ENCODE measurements at places on chromosomes 3 and 15.

DNA sequence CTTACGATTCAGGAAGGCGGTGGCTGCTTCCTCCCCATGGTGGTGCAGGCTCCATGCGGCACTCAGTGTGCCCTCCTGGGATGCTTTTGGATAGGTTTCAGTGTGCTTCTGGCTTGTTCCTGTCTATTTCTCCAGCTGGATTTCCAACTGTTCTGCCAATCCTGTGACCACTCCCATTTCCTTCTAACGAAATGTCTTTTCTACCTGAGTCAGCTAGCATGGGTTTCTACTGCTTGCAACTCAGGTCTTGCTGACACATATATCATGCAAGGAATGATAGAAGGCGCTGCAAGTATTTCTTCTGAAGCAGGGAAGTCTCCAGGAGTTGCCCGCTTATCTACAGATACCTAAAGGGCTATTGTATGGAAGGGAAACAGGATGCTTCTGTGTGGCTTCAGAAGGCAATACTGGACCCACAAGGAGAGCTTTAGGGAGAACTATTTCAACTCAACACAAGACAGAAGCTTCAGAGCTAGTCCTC is 244.4 kb downstream of the OPA1 start:
- no peak for DNase-seq

DNA sequence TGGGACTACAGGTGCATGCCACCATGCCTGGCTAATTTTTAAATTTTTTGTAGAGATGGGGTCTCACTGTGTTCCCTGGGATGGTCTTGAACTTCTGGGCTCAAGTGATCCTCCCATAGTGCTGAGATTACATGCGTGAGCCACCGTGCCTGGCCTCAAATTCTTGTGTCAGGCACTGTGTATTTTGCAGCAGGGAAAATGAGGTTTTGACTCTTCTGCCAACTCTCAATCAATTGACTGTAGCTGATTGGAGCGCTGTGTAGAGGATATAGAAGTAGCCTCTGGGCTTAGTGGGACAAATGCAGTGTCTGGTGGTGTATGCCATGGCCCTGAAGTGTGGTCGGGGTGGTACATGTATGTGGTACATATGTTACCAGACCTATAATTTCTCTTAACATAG is 152.3 kb downstream of the FNDC3B start:
- no peak for DNase-seq

GRCh38 chr3:26171006-26171405 is 381.1 kb downstream of the OXSM start:
- DNase-seq, result no peak

GRCh38 chr15:89885611-89886010 is 8.2 kb downstream of the AP3S2 start:
- DNase-seq, result no peak

- peak; percentile 38 for DNase-seq
These were observed 73.6 kb upstream of the VGLL4 start for GRCh38 chr3:11717301-11717700.

DNA sequence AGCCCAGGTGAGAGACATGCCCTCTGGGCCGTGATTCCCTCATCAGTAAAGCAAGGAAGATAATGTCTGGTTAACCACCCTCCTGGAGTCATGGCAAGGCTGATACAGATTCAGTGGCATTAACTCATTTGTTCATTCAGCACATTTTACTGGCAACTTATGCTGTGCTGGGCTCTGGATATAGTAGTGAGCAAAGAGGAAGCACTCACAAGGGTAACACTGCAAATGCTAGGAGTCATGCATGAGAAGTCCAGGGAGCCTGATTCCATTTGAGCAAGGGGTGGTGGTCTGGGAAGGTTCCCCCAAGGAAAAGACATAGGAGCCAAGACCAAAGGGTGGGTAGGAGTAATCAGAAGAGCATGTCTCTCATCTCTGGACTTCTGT is 50.2 kb downstream of the SMAD3 start:
- DNase-seq, result no peak

- peak; percentile 68 for DNase-seq
These were observed 56.0 kb upstream of the LCTL start for GRCh38 chr15:66621491-66622467.

DNA sequence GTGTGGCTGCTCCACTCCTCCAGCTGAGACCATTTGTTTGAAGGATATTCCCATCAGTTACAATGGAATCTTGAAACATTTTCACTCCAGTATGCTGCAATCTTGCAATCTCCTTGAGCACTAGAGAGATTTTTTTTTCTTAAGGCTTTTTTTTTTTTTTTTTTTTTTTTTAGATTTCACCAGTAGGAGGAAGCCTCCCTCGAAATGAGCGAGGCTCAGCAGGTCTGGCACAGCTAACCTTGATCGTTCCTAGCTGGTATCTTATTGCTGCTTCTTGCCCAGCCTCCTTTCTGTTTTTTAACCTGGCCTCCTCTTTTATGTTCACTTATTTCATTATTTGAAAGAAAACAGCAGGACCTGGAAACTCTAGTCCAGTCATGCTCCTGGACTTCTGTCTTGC is 48.1 kb downstream of the RAP2B start:
- DNase-seq, result peak; percentile 37

GRCh38 chr3:8489278-8489792 is 12.3 kb upstream of the LMCD1 start:
- DNase-seq, result peak; percentile 35
